ENCODE measurements at places on chromosomes 2 and 18.

DNA sequence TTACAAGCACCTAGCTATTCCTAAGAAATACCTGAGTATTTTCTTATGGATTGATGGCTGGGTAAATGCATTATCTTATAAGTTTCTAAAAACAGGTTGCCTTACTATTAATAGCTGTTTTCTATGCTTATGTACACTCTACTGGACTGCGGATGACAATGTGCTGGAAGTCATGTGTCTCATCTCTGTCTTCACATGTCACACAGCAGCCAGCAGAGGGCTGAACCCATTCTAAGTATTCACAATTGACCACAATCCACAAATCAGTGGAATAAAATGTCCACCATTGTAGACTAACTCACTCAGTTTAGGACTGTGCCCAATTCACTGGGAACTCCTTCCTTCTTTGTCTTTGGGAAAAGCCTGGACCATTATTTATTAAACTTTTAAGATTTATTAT, 371.2 kb downstream of the INSIG2 start:
- DNase-seq, result no peak

GRCh38 chr2:9663008-9663879, 32.4 kb upstream of the YWHAQ start:
- DNase-seq, result no peak

DNA sequence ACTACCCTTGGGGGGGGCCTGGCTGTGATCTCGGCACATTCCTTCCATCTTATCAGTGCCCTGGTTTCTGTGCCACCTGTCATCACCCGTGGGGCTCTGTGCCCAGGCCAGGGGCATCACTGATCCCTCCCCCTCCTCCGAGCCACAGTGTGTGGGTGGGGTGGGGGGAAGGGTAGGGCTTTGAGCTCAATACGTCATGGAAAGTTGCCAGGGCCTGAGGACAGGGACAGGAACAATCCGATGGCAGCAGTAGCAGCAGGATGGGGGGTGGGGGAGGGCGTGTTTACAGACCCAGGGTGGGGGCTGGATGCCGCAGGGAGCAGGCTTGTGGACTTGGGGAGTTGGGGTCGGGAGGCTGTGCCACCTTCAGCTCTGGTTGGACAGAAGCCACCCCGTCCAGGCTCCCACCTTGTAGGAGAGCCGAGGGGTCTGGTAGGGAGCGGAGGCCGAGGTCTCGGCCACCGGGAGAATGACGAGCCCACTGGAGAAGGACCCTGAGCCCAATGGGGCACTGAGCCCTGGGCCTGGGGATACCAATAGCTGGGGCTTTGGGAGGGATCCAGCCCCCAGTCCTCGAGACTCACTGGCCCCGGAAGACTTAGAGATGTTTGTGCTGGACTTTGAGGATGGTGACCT, 3.5 kb downstream of the SLC4A3 start:
- DNase-seq, result no peak

- no peak for DNase-seq
Observed at GRCh38 chr2:186984966-186985365, 136.0 kb upstream of the ZSWIM2 start.

DNA sequence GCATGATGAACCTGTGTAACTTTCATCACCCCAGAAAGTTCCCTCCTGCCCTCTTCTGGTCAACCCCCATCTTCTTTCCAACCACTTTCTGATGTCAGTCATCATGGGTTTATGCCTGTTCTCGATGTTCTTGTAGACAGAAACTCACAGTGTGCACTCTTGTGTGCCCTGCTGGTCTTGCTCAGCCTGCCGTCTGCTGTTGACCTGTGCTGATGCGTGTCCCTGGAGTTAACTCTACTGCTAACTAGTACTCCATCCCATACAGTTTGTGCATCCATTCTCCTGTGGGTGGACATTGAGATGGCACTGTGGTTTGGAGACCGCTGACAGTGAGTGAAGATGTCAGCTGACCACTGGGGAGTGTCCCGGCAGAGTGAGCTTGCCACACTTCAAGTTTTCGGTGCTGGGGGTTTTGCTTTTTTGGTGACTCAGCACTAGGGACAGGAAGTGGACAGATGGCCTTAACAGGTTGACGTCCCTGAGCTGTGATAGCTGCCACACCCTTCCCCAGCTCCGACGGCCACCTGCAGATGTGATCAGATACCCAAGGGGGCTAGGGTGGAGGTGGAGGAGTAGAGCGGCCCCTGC, 14.8 kb downstream of the KLHL29 start:
- DNase-seq, result no peak

DNA sequence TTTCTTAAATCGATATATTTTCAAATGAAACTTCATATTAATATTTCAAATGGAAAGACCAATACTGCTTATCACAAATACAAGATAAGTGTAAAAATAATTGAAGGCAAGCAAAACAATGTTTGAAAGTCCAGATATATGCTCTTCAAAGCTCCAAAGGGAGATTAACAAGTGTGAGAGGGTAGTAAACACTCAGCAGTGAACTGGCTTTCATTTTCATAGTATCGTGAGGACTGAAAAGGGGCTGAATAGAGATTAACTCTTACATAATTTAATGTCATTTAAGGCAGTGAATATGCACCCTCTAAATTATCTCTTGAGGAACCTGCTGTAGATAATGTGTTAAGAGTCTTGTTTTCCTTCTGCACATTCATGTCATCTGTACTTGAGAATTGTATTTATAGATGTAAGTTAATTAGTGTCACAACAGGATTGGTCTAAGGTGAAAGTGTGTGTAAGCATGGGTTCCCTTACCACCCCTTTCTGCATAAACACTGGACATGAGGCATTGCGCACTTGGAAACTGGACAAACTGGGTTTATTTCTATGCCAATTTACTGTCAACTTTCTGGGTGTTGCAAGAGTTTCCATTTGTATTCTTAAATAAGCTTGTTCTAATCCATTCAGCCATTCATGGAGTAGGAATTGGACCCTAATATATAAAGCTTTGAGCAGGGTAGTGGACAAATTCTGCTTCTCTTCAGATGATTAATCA, 76.7 kb upstream of the SESTD1 start:
- DNase-seq, result no peak

GRCh38 chr2:9178904-9179571, 27.6 kb upstream of the ASAP2 start:
- no peak for DNase-seq

DNA sequence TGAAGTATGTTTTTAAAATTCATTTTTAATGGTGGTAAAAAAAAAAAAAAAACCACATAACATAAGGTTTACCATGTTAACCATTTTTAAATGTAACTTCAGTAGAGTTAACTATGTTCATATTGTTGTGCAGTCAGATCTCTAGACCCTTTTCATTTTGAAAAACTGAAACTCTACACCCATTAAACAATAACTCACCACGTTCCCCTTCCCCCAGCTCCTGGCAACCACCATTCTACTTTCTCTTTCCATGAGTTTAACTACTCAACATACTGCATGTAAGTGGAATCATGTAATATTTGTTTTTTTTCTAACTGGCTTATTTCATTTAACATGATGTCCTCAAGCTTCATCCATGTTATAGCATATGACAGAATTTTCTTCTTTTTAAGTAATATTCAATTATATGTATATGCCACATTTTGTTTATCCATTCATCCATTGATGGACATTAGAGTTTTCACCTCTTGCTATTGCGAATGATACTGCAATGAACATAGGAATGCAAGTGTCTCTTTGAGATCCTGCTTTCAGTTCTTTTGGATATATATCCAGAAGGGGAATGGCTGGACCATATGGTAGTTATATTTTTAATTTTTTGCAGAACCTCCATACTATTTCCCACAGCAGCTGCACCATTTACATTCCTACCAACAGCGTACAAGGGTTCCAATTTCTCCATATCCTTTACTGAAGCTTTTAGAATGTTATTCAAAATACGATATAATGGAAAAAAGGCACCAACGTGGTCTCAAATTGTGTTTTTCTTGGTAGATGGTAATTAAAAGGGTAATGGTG, 91.0 kb downstream of the SPTBN1 start:
- peak; percentile 55 for DNase-seq

DNA sequence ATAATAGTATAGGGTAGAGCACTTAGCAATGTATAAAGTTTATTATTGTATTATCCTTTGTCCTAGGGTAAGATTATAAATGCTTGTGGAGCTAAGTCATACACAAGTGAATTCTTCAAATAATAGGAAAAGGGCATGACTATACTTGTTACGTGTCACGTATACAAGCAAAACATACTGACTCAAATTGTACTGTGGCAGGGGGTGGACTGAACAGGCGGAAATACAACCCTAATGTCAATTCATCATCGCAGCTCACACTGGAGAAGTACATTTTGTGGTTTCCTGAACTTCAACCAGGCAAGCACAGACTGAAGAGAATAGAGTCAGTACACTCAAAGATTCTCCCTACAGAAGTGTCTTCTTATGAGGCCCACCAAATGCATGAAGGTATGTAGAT, 201.0 kb downstream of the MBD2 start:
- peak; percentile 51 for DNase-seq

DNA sequence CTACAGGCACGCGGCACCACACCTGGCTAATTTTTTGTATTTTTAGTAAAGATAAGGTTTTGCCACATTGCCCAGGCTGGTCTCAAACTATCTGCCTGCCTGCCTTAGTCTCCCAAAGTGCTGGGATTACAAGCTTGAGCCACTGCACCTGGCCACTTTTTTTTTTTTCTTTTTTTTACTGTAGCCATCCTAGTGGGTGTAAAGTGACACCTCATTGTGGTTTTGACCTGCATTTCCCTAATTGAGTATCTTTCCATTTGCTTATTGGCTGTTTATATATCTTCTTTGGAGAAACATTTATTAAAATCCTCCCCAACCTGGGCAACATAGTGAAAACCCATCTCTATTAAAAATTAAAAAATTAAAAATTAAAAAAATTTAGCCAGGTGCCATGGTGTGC, 12.0 kb downstream of the PCBP1 start:
- no peak for DNase-seq

DNA sequence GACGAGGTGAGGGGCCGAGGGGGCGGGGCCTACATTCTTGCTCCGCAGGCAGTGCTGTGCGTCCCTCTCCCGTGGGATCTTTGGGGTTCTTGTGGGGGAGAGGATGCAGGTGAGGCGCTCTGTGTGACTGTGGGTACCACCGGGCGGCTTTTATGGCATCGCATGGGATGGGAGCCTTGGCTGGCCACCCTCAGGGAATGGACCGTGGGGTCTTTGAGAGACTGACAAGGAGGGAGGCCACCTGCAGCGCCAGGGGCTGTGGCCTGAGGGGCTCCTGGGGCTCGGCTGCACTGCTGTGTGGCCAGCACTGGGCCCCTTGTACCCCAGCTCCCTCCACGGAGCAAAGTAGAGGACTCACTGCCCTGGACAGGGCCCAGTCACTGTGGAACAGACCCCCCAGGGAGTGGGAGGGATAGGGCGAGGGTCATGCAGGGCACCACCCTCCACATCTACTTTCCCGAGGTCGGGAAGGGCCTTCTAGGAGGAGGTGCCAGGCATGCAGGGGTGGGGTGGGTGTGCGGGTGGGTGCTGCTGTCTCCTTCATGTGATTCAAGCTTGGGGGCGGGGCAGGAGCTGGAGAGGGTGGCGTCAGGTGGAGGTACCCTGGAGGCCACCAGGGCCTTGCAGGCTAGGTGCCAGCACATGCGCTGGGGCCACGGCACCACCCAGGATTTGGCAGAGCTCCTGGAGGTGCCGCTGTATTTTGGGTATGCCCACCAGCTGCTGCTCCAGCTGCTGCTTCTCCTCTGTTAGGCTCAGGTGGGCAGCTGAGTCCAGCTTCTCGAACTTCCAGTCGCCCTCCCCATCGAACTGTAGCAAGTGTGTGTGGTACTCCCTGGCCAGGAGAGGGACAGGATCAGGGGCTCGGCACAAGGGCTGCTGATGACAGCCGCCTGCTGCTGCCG, 1072.4 kb downstream of the RPIA start:
- DNase-seq, result no peak

DNA sequence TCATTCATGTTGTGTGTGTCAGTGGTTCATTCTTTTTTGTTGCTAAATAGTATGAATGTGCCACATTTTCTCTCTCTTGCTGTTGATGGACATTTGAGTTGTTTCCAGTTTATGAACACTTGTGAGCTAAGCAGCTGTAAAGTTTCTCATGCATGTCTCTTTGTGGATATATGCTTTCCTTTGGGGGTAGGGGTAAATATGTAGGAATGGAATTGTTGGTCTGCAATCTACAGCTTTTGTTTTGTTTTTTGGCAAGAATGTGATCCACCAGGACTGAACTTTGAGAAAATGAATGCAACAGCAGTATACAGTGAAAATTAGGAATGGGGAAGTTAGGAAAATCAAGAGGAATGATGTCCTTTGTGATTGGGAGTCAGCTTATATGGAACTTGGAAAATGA, 226.3 kb downstream of the CDCA7 start:
- no peak for DNase-seq

GRCh38 chr18:28115149-28115550, 61.8 kb downstream of the CDH2 start:
- DNase-seq, result no peak

GRCh38 chr2:43006834-43007543, 214.6 kb upstream of the HAAO start:
- no peak for DNase-seq

- DNase-seq, result no peak
Observed at GRCh38 chr2:141528990-141529389, 601.8 kb downstream of the LRP1B start.

All from common myeloid progenitor, CD34-positive (primary cell).